Brain pericyte (primary cell): ENCODE measurements at places on chromosomes 11 and 22.

DNA sequence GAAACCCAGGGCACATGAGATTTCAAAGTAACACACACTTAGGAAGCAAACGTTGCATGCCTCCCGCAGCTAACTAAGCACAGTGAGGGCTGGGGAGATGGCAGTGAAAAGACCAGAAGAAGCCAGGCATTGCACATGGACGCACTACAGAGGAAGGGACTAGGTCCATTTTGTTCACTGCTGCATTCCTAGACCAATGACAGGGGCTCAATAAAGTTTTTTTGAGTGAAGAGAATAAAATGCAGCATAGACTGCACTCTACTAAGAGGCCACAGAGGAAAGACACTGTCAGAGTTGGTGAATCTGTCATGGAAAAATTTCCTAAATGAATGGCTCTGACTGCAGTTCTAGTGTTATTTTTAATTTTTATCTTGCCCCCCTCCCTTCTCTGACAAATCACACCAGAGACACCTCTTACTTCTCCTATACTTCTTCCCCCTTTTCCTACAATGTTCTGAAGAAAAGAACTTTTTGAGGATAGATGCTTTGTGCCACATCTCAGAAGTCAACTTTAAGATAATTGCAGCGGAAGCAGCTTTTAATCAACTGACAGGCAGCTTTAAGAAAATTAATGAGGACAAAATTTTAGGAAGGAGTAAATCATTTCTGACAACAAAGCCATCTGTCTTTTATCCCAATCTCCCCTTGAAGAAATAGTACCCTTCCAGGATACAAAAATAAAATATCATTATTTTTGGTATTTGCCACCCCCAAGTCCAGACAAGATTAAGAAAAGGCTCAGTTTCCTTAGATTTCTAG lies 34.8 kb upstream of the CHRM4 start:
- DNase-seq, result no peak

- DNase-seq, result no peak
Observed at GRCh38 chr11:49405743-49406142, 197.3 kb upstream of the FOLH1 start.

- DNase-seq, result no peak
Observed at GRCh38 chr11:102142333-102142732, 32.1 kb downstream of the YAP1 start.

- no peak for DNase-seq
Observed at GRCh38 chr11:43984039-43984438, 41.6 kb downstream of the C11orf96 start.

- no peak for DNase-seq
Observed at GRCh38 chr11:92276773-92277172, 52.2 kb downstream of the FAT3 start.

- DNase-seq, result no peak
Observed at GRCh38 chr11:120914601-120915000, 109.3 kb upstream of the TBCEL start.

DNA sequence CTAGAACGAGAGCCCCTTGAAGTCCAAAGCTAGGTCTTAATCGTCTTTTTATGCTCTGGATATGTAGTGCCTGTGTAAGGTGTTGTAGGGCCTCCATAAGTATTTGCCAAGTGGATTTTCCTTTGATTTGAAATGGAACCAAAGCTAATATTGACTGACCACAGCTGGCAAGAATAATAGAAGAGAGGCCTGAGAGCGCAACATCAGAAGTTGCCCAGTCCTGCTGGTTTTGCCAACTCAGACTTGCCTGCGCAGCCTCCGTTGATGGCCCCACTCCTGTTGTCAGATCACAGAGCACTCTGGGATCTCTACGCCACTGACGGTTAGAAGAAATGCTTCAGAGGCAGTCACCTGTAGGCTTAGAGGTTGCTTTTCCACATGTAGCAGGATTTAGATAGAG lies 251.2 kb downstream of the TENM4 start:
- no peak for DNase-seq

GRCh38 chr22:45554040-45554406 lies 51.3 kb downstream of the FBLN1 start:
- DNase-seq, result no peak

GRCh38 chr11:112649856-112650255 lies 311.4 kb upstream of the NCAM1 start:
- DNase-seq, result no peak

- DNase-seq, result no peak
Observed at GRCh38 chr11:124920870-124921609, 2.0 kb downstream of the HEPN1 start.

DNA sequence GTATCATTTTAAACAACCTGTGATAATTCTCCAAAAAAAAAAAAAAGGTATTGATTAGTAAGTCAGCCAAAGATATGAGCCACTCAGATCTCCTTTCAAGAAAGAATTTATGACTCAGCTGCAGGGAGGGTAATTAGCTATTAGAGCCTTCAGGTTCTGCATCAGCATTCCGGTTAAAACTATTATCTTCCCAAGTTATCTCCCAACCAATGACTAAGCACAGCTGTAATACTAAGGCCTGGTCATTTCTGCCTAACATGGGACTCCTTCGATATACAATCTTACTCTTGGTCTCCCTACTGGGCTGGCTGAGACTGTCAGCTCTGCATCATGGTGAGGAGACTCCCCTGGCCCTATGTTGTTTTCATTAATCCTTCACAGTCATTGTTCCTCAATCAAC lies 60.4 kb downstream of the SBF2 start:
- no peak for DNase-seq

DNA sequence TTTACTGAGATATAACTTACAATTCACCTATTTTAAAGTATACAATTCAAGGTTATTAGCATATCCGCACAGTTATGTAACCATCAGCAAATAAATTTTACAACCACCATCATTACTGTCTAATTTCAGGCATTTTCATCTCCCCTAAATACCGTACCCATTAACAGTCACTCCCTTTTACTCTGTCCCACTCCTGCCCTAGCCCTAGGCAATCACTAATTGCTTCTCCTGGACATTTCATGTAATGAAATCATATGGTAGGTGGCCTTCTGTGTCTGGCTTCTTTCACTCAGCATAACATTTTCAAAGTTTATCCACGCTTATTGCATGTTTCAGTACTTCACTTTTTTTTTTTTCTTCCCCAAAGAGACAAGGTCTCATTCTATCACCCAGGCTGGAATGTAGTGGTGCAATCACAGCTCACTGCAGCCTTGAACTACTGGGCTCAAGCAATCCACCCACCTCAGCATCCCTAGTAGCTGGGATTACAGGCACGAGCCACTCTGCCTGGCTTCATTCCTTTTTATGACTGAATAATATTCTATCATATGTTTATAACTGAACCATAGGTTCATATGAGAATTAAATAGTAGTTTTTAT lies 61.4 kb upstream of the CHRM4 start:
- no peak for DNase-seq

DNA sequence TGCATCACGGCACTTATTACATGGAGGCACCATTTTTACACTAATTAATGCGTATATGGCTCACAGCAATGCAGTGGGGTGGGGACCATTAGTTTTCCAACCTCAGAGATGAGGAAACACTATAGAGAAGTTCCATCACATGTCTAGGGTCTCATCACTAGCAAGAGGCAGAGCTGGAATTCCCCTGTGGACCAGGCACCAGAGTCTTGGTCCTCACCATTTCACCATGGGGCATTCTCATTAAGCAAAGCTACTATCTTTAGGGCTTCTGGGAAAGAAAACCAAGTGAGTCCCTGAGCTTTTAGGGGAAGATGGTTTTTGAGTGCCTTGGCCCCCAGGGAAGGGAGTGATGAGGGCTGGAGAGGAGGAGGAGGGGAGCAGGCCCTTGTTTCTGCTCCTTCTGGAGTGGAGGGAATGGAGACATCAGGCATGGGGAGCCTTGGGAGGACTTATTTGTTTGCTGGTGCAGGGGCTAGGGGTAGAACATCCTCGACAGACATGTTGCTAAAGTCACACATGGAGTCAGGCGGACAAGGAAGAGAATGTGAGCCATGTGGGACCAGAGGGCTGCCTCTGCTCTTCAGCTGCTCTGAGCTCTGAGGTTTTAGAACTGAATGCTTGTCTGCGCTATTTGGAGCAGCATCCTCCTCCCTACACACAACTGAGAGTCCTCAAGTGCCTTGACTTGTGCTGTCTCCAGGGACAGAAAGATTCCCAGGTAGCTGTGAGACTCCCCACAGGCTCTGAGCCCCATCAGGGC lies 40.3 kb upstream of the ZBED5 start:
- no peak for DNase-seq

- DNase-seq, result no peak
Observed at GRCh38 chr11:46383974-46384701, 2.7 kb downstream of the MDK start.

DNA sequence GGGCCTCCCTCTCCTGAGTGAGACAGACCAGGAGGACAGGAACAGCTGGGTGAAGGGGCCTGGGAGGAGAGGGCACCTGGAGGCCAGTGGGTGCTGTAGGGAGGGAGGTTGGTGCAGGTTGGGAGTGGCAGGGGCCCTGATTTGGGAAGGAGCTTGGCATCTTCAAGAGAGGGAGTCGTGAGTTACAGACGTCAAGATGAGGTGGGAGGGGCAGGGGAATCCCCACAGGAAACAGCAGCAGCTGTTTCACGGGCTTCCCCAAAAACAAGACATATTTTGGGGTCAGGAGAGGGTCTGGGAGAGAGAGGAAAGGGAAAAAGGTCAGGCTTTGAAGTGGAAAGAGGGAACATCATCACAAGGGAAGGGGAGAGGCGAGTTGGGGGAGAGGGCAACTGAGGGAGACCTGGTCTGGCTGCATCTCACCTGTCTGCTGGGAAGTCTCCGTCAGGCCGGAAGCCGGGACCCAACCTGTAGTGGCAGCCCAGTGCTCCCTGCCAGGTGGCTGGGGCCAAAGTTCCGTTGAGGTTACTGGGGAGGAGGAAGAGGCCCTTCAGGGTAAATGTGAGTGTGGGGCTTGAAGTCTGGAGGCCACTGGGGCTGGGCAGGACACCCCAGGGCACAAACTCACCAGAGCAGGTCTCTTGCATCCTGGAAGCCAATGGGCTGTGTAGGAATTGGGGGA lies 4.4 kb downstream of the NAALADL1 start:
- DNase-seq, result no peak

DNA sequence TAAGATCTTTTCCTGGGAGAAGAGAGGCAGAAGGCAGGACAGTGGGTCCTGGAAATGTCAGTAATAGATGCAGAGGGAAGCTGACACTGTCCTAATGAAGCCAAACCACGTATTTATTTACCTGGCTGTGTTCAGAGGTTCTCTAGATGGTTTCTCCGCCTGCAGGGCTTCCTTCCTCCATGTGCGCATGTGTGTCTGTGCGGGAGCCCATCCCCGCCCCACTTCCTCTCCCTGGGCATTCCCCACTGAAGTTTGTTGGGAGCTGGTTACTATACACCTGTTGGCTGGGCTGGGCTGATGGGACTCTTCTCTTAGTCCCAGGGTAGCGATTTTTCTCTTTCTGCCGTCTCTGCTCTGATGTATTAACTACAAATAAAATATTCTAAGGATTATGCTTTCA lies 204.9 kb upstream of the TBCEL start:
- no peak for DNase-seq

DNA sequence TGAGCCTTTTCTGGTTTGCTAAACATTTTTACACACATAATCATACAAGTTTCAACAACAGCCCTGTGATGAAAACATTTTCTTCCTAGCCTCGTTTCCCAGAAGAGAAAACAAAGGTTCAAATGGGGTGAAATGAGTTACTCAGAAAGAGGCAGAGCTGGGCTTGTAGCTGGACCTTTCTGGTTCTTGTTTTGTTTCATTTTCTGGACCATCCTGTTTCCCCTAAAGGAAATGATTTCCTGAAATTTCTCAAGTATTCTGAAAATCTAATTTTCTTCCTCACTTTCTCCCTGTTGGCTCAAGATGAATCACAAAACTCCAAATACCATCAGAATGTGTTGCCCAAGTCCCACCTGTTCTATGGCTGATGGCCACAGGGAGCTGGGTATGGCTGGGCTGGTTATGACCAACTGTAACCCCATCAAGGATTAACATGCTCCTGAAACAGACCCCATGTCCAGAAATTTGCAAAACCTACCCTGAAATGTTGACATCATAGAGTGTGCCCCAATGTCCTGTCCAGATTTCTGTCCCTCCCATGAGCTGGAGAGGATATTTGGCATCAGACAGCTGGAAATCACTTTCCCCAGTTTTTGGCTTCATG lies 6.7 kb upstream of the APOL4 start:
- DNase-seq, result no peak

GRCh38 chr11:30911247-30911646 lies 325.1 kb upstream of the MPPED2 start:
- DNase-seq, result no peak

DNA sequence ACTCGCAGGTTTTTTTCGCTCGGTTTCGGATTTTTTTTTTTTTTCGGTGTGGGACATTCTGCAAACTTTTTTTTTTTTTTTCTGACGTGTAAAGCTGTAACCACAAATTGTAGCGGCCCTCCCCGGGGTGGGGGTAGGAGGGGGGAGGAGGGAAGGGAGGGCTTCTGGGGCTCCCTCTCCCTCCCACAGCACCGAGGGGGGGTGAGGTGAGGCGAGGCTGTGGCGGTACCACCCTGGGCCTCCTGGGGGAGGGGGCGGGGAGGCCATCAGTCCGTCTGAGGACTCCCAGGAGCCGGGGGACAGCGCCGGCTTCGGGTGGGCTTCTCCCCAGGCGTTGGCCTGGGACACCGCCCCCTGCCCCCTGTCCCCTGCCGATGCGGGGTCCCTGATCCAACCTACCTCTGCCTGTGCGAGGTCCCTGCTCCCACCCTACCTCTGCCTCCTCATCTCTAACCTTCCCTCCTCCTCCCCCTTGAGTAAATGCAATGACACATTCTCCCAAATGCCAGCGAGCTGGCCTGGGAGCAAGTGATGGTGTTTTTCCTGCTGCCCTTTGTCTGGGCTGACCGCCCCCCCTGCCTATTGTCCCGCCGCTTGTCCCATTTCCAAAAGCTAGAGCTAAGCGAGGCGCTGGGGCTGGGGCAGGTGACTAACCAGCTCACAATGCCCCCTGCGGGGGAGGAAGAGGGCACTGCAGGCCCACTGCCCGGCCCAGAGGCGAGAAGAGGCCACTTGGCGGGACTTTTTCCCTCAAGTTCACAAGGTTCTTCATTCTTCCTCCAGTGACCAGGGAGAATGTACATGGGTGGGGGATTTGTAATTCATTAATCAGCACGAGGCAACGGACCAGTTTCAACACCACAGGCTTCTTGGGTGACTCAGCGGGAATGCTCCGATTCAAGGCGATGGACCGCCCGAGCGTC lies 511 bp upstream of the CLCF1 start:
- DNase-seq, result no peak

DNA sequence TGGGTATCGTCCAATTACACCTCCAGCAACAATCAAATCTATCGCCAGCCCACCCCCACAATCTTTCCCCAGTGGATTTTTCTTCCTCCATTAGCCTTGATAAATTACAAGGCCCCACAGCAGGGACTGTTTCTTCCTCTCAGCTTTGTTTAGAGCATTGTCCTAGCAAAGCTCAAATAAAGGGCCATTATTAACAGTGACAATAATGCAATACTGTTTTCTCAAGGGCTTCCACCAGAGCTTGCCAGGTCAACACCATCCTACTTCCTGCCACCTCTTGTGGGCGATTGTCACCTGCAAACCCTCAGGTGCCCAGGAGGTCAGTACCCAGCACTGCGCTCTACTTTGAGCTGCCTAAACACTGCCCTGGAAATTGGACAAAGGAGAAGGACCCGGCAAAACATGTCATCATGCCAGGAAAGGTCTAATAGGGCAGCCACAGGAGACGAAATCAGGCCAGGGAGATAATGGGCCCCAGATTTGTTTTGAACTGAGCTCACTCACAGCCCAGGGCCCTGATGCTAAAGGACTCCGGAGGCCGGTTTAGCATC lies 95.2 kb downstream of the ABTB2 start:
- DNase-seq, result no peak

- no peak for DNase-seq
Observed at GRCh38 chr11:124823512-124824376, 23.5 kb upstream of the MSANTD2 start.
